T-helper 1 cell (primary cell): ENCODE measurements at places on chromosomes 12 and 14.

DNA sequence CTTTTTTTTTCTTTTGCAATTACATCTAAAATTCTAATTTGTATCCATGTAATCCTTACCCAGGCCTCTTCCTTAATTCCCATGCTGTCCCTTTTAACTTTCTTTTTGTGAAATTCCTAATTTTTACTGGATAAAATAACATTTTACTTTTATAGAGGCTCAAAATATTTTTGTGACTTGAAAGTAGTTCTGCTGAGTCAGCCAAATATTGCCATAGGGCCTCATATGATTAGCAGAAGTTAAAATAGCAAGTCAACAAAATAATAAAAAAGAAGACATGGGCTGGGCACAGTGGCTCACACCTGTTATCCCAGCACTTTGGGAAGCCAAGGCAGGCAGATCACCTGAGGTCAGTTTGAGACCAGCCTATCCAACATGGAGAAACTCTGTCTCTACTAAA lies 2.0 kb downstream of the C3AR1 start:
- DNase-seq, result no peak

DNA sequence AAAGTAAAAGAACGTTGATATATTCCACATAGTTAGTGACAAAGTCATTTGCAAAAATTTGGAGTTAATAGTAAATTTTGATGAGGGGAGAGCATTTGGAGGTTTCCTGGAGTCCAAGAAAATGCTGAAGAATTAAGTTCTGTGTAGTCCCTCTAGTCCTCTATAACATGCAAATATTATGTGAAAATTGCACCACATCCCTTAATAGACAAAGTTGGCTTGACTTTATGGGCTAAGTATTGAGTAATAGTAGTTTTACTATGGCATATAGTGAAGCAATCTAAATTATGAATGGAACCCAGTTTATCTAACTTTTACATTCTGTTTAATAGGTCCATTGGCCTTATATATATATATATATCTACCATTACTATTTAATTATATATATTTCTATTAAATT lies 66.4 kb upstream of the DCN start:
- no peak for DNase-seq

DNA sequence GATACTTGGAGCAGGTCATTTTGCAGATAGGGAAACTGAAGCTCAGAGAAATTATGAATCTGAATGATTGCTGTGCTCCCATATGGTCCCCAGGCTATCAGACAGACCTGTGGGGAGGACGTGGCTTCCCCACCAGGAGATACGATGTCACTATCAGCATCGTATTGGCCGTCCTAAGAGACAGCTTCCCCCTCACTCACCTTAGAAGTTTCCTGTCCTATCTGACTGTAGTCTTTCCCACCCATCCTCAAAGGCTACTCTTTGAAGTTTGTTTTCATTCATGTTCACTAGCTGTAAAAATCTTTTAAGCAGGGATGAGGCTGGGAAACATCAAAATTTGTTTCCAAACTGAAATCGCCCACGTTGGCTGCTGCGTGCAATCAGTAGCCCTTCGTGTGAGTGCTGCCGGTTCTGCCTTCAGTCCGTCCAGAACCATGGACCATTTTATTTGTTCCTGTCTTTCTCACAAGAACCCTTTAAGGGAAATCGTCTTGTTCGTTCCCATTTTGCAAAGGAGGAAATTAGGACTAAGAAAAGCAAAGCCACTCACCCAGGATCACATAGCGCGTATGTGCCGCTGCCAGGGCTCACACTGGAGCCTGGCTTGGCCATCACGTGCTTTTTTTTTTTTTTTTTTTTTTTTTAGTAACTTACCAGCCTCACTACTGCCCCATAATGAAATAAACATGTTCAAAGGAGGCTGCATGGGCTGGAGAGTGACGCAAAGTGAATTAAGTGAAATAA lies 1.0 kb upstream of the KDM2B start:
- no peak for DNase-seq

DNA sequence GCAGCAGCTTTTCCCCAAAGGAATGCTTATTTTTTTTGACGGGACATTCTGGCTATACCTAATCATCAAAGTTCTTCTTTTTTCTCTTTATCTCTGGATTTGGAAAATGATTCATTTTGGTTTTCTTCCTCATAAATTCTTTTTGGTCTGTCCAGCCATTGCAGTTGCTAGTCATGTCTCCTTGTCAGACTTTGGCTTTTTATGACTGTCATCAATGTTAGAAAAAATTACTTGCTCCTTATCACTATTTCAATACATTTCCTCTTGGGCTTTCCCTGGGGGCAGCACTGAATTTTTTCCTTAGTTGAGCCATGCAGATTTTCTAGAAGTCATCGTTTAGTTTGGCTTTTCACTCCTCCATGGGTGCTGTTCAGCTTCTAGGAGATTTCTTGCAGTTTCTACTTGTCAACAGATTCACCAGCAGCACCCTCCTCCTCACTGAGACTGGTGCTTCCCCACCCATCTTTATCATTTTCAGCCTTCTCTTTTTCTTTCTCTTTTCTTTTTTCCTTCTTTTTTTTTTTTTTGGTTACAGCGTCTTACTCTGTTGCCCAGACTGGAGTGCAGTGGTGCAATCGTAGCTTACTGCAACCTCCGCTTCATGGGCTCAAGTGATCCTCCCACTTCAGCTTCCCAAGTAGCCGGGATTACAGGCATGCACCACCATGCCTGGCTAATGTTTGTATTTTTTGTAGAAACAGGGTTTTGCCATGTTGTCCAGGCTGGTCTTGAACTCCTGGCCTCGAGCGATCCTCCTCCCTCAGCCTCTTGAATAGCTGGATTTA lies 5.2 kb downstream of the ADIPOR2 start:
- DNase-seq, result no peak

GRCh38 chr14:91385224-91385623 lies 32.4 kb downstream of the CCDC88C start:
- no peak for DNase-seq

DNA sequence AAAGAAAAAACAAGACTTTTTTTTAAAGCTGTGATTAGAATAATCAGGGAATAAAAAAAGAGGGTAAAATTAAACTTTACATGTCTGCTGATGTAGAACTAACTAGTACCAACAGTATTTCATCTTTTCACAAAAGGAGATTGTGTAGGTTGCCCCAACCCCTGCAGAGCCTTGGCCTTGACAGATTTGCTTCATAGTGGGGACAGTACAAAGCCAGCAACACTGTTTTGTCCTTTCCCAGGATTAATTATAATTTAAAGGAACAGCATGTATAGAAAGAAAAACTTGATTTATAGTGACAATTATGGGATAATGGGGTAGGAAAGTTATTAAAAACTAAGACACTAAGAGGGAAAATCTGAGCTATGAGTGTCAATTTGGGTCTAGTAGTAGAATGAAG lies 604.0 kb downstream of the GALC start:
- DNase-seq, result no peak
